Renal cortical epithelial cell (primary cell): ENCODE measurements at places on chromosomes 16 and 17. TPM values are rescaled to one million over a fixed set of nuclear protein-coding genes. Genes with fewer than 3 reads are reported as not detected.

GRCh38 chr17:77585142-77585860 lies 373.2 kb upstream of the TNRC6C start:
- DNase-seq, result no peak

- DNase-seq, result no peak
Observed at GRCh38 chr17:46818929-46819859, 702 bp upstream of the WNT3 start.

- DNase-seq, result no peak
Observed at GRCh38 chr16:4800290-4801041, 2.0 kb downstream of the ROGDI start.

- DNase-seq, result no peak
Observed at GRCh38 chr16:12942861-12943260, 41.5 kb downstream of the SHISA9 start.

DNA sequence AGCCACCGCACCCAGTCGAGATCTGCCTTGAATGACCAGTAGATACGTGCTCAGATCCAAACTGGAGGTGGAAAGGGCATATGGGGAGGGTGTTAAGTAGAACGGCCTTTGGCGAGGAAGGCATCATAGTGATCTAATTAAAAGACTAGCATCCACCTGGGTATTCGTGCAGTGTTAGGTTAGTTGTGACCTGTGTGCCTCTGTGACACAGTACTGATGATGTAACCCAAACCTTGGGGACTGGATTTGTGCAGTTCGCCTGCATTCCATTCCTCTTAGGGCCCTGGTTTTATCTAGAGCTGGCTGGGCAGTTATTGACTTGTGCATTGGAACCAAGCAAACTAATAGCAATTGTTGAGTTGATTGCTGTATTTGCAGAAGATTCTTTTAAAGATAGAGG lies 47.9 kb downstream of the SNX29 start:
- peak; percentile 43 for DNase-seq

DNA sequence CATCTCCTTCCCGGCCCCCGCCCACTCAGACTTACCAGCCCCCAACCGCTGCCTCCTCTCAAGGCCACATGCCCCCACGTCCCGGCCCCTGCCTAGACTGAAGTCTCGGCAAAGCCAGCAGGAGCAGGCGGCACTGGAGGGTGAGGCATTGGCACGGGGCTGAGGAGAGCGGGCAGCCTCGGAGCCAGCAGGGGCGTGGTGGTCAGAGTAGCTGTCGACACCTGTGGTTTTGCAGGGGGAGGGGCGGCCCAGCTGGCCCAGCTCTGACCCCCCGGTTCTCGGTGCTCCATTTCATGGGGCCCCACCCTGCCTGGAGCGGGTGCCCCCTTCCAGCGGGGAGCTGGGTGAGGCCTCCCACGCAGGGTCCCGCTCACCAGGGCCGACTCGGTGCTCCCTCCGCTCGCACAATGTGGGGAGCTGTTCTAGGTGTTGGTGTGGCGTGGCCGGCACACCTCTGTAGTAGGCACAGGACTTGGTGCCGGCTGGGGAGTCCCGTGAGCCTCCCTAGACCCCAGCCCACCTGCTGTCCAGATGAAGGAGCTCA lies 4.7 kb downstream of the CDH15 start:
- no peak for DNase-seq

DNA sequence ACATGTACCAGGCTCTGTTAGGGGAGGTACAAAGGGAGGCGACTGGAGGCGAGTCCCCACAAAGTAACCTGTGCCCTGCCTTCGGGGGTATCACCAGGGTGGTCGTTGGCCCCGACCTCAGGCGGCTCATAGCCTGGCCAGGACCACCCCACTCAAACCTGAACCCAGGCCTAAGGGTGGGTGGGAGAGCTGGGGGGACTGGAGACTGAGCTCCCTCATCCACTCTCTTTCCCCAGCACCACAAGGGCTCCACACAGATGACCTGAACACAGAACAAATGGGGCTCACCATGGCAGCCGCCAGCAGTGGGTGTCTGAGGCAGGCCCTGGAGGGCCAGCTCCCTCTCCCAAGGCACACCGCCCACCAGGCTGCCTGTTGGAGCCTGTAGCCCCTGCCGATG lies 120.6 kb upstream of the TNRC6C start:
- DNase-seq, result no peak

DNA sequence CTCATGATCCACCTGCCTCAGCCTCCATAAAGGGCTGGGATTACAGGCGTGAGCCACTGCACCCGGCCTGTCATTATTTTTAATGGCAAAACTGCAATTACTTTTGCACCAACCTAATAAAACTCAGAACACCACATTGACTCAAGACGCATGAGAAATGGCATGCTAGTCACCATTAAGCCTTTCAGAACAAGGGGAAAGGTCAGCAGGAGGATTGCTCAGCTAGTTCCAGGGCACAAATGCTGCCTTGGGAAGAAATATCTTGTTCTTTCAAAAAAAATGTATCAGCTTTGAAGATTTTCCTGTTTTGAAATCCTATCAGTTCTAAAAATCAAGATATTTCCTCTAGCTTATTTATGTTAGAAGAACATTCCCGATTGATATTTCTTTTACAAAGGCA lies 32.4 kb upstream of the CDYL2 start:
- no peak for DNase-seq

- DNase-seq, result no peak
Observed at GRCh38 chr17:76032073-76032779, 5.1 kb upstream of the EVPL start.

DNA sequence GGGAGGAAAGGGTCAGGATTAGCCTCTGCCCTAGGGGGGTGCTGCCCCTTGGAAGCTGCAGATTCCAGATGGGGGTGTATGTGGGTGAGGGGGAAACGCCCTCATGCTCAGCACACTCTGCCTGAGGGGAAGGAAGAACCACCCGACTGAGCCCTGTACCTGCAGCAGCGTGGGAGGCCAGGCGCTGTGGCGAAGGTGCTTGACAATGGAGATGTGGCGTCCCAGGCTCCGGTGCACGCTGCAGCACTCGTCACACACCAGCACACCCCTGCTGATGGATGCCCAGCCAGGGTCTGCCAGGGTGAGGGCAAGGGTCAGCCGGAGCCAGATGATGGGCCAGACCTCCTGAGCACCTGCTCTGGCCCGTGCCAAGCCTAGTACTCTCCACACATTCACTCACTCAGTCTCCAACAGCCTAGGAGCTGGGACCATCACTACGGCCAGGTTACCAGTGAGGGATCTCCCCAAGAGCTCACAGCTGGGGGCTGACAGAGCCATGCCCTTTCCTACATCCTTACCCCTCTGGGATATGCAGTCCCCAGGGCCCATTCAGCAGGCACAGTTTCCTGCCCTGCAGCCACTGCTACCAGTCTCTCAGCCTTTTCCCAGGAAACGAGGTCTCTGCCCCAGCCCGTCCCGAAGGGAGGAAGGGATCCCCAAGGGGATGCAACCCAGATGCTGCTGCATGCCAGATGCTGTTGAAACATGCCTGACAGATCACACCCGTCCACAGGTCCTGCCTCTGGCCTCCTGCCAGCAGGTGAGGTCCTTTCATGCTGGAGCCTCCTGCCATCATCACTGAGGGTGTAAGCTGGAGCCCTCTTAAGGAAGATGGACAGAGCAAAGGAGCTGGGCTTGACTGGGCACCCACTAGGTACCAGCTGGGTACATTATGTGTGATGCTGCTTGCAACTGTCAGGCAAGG lies 5.9 kb downstream of the GIT1 start:
- DNase-seq, result no peak

GRCh38 chr17:48606892-48607614 lies 2.3 kb upstream of the HOXB6 start:
- no peak for DNase-seq

DNA sequence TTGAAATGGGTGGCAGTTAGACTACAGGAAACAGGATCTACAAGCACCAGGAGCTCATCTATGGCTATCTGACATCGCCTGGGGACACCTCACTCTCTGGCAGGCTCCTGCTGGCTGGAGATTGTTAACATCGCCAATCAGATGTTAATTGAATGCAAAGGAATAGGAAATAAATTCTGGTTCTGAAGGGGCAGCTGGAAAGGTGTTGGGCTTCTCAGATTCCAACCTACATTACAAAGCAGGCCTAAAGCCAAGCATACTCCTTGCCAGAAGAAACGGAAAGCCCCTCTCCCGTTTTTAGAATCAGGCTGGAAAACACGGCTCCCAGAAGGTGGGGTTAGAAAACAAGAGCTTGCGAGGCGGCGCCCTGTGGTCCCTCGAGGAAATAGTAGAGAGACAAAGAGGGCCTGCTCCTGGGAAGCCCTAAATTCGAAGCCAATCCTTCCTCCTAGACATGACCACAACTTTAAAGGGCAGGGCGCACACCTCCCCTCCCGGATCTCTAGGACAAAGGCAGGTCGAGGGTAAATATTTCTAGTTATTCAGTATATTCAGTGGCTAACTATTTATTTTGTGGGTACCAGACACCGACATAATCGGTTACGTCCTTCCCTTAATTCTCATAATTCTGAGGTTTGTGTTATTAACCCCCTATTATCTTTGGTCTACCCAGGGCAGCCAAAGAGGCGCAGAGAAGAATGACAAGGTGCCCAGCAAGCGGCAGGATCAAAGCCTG lies 763 bp upstream of the TOM1L1 start:
- no peak for DNase-seq

- peak; percentile 92 for DNase-seq
Observed at GRCh38 chr17:37752482-37752881, 7.6 kb upstream of the HNF1B start.

GRCh38 chr17:7238420-7239090 lies 702 bp downstream of the PHF23 start:
- DNase-seq, result no peak

GRCh38 chr16:85124636-85125346 lies 12.5 kb upstream of the CIBAR2 start:
- DNase-seq, result no peak

- DNase-seq, result no peak
Observed at GRCh38 chr16:2842340-2843000, 12.4 kb downstream of the ZG16B start.

GRCh38 chr17:7146115-7146514 lies 31.5 kb upstream of the ASGR2 start:
- no peak for DNase-seq

DNA sequence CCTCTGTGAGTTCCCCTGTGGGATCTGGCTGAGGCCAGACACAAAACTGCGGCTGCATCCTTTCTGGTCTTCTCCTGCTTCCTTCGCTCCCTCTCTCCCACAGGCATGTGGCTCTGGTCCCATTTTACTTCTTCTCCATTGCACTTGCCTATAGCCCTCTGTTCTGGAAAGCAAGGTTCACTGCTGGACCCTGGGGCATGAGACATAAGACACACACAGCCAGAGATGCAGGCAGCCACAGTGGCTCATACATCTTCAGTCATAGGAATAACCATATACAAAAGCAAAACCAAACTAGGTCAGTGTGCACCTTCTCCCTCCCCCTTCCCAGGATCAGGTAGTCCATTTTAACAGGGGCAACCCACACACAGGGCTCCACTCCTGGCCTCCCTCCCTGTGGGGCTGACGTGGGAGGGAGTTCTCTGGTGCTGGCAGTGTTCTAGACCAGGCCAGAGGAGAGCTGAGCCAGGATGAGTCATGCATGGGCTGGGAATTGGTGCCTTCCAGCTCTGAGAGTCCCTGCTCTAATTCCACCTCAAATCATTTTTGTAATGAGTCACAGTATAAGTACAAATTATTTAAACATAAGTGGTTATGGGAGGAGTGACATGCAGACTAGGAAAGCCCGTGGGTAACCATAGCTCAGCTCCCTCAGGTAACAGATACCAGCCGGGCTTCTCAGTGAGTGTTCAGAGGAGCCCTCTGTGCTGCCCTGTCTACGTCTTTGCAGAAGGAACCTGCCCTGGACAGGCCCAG lies 58.0 kb downstream of the ASIC2 start:
- DNase-seq, result peak; percentile 94

DHRS7C gene
- not detected in 2 replicates for total RNA-seq

FBXL19 gene
- total RNA-seq, result 25.7 and 34.3 TPM in 2 replicates

TEX19 gene
- 0.05 TPM in 1 of 2 replicates, not detected in the other for total RNA-seq

PRSS21 gene
- total RNA-seq, result 1.2 and 3.1 TPM in 2 replicates

ADAM11 gene
- total RNA-seq, result under 0.01 and 0.20 TPM in 2 replicates

TBC1D16 gene
- 30.4 and 257 TPM in 2 replicates for total RNA-seq

OTOP3 gene
- not detected in 2 replicates for total RNA-seq

EVPL gene
- total RNA-seq, result 14.1 and 14.4 TPM in 2 replicates

LRRC46 gene
- total RNA-seq, result 0.45 TPM in 1 of 2 replicates, not detected in the other

FLYWCH2 gene
- total RNA-seq, result 39.4 and 39.9 TPM in 2 replicates

BCO1 gene
- 3.3 and 4.3 TPM in 2 replicates for total RNA-seq

CTF1 gene
- total RNA-seq, result 2.1 and 4.7 TPM in 2 replicates

PROCA1 gene
- 0.17 and 1.1 TPM in 2 replicates for total RNA-seq
